Islet precursor cell (in vitro differentiated cells): ENCODE measurements at places on chromosomes 2 and 18.

DNA sequence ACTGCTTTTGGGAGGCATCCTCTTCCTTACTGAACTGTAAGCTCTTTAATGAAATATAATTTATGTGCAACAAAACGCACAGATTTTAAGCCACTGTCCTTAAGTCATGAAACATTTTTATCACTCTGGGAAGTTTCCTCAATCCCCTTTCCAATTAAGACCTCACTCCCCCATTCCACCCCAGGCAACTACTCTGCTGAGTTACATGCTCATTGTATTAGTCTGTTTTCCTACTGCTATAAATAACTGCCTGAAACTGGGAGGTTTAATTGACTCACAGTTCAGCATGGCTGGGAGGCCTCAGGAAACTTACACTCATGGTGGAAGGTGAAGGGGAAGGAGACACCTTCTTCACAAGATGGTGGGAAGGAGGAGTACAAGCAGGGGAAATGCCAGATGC, 46.5 kb upstream of the KCNE4 start:
- DNase-seq = no peak

- DNase-seq = no peak
These were observed 68.1 kb upstream of the RBMS1 start for GRCh38 chr2:160561551-160562295.

- DNase-seq = no peak
These were observed 24.1 kb downstream of the ST8SIA3 start for GRCh38 chr18:57376503-57376902.

DNA sequence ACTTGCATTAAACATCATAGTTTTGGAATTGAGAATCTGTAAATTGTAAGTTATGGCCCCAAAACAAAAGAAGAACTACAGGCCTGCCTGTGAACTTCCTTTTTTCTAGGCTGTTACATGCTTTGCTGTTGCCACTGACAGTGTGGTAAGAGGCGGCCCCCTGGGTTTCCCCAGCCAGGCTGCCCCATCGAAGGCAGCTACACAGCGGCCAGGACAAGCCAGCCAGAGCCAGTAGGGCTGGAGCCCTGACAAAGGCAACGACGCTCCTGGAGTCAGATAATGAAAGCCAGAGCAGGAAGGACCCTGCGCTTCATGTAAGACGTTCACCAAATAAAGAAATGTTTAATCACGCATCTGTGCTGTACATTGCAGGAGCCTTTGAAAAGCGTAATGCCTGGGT, 55.0 kb downstream of the ANKRD44 start:
- peak; percentile 69 for DNase-seq

GRCh38 chr18:35283923-35284794, 5.9 kb downstream of the ZSCAN30 start:
- no peak for DNase-seq

GRCh38 chr2:185757356-185757755, 18.8 kb downstream of the FSIP2 start:
- no peak for DNase-seq

- DNase-seq = no peak
These were observed 26.3 kb upstream of the CASP8 start for GRCh38 chr2:201233812-201234662.

DNA sequence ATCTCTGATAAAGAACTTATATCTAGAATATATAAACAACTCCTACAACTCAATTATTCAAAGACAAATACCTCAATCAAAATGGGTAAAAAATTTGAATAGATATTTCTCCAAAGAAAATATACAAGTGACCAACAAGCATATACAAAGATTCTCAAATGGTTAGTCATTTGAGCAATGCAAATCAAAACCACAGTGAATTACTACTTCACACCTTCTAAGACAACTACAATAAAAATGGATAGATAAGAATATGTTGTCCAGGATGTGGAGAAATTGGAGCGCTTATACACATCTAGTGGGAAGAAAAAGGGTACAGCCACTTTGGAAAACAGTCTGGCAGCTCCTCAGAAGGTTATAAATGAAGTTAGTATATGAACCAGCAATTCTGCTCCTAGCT, 332.9 kb downstream of the TGIF1 start:
- no peak for DNase-seq

- no peak for DNase-seq
These were observed 18.6 kb downstream of the RASGRP3 start for GRCh38 chr2:33494877-33495641.

GRCh38 chr2:69380072-69380917, 6.7 kb downstream of the GFPT1 start:
- DNase-seq = peak; percentile 7

- DNase-seq = no peak
These were observed 14.6 kb downstream of the UGP2 start for GRCh38 chr2:63856303-63856603.

GRCh38 chr2:201816657-201817575, 10.6 kb downstream of the CDK15 start:
- DNase-seq = no peak

GRCh38 chr18:66066191-66066590, 315.4 kb downstream of the CDH7 start:
- no peak for DNase-seq

DNA sequence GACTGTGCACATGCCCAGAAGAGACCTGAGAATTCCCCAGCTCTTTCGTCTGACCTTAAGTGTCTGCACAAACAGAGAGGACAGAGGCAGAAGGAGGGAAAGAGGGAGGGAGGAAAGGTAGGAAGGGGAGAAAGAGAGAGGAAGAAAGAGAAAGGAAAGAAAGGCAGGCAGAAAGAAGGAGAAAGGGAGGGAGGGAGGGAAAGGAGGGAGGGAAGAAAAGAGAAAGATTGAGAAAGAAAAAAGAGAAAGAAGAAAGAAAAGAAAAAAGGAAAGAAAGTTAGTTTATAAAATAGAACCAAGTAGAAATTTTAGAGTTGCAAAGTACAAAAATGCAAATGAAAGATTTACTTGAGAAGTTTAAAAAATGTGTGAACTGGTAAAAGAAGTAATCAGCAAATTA, 7.4 kb upstream of the POLR1B start:
- no peak for DNase-seq

GRCh38 chr2:60819155-60819862, 62.1 kb upstream of the REL start:
- DNase-seq = peak; percentile 39

GRCh38 chr2:195307751-195308150, 349.3 kb upstream of the SLC39A10 start:
- DNase-seq = peak; percentile 65

- DNase-seq = no peak
These were observed 76.4 kb downstream of the MYO3B start for GRCh38 chr2:170254293-170254732.

- DNase-seq = peak; percentile 73
These were observed 44.3 kb downstream of the ZNF516 start for GRCh38 chr18:76450452-76451395.

DNA sequence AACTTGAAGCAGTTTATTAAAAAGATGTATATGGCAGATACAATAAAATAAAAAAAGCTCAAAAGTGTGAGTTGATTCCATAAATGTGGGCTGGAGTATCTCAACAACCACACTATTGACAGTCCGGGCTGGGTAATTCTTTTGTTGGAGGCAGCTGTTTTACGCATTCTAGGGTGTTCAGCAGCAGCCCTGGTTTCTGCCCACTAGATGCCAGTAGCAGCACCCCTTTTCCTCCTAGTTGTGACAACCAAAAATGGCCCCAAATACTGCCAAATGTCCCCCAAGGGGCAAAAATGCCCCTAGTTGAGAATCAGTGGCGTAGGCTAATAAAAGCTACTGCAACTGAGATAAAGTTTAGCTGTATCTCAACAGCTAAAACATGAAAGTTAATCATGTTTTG, 44.8 kb downstream of the CHMP3 start:
- no peak for DNase-seq

DNA sequence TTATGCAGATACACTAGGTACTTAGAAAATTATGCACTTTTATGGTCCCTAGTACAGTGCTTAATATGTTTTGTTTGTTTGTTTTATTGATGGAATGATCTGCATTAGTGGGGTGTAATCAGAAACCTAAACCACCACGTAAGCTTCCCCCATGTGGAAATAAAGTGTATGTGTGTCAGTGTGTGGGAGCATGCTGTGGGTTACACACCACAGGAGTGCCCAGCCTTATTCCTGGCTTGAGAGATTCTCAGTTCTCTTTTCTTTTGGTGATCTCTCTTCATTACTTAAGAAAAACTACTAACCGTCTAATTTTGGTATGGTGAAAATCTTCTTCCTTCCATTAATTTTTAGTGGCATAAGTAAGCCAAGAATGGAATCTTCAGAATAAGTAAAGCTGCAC, 398.6 kb downstream of the DCDC2C start:
- no peak for DNase-seq

- peak; percentile 97 for DNase-seq
These were observed 1.4 kb downstream of the WNT6 start for GRCh38 chr2:218860950-218861381.

DNA sequence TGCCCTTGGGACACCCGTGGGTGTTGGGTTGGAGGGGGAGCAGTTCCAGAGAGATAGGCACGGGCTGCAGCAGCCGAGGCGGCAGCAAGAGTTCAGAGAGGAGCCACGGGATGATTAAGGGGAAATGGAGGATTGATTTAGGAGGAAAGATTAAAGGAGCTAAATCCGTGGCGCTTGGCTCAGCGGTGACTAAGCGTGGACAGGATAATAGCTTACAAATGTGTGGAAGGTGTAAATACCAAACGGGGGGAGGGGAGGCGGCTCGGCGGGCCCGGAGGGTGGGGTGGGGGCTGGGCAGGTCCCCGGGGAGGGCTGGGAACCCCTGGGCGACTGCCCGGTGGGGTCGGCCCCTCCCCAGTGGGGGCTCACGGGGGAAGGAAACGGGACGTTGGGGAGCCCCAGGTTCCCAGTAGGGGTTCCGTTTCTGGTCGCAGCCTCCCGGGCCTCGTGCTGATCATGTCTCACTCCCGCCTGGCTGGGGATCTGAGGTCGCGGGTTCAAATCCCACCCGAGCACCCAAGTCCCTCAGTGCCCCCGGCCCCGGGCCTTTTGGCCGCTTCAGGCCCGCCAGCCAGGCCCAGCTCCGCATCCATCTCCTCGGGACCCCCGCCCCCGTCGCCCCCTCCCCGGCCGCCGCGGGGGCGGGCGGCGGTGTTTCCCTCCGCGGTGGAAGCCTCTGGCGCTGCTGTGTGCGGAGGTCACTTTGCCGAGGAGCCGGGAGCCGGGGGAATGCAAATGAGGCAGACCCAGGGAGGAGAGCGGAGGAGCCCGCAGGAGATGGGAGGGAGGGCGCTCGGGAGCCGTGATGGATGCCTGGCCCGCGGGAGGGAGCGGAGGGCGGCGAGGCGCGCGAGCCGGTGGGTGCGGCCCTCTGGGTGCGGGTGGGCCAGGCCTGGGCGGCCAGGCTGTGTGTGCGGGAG, 8.1 kb downstream of the ASIC4 start:
- DNase-seq = peak; percentile 92

- no peak for DNase-seq
These were observed 69.5 kb upstream of the TGIF1 start for GRCh38 chr18:3380384-3380961.

- DNase-seq = no peak
These were observed 11.3 kb downstream of the SMAD7 start for GRCh38 chr18:48939205-48940097.

DNA sequence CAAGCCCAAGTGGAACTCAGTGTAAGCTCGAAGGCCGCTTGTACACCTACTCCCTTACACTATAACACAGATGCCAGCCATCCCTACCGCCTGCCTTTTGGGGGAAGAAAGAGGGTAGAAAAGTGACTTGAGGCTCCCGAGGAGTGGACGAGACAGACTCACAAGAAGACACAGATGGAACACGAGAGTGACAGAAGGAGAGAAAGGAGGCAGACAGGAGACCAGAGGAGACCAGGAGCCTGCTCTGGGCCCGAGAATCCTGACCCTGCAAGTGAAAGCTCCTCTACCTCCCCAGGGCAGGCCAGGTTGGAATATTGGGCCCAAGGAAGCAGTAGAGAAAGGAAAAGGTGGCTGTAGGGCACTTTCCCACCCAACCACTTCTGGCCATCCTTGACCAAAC, 23.4 kb upstream of the TNS1 start:
- peak; percentile 41 for DNase-seq

- no peak for DNase-seq
These were observed 119.2 kb downstream of the ANKRD44 start for GRCh38 chr2:197191177-197191939.

GRCh38 chr2:52356556-52356955, 1324.6 kb upstream of the NRXN1 start:
- no peak for DNase-seq
